ENCODE measurements at places on chromosomes 11 and 22. TPM values are rescaled to one million over a fixed set of nuclear protein-coding genes. Genes with fewer than 3 reads are reported as not detected.

The LSP1 gene
- 357 TPM for total RNA-seq

The MPZL3 gene
- total RNA-seq, result 16.7 TPM

The NXPE4 gene
- total RNA-seq, result not detected

The SPTBN2 gene
- 0.10 TPM for total RNA-seq

The PRG3 gene
- total RNA-seq, result not detected

The KMT2A gene
- total RNA-seq, result 126 TPM

Data from mononuclear cell (primary cell).